Neural progenitor cell (in vitro differentiated cells): ENCODE measurements at places on chromosomes 7 and 10.

- DNase-seq: no peak
Measured at GRCh38 chr7:29642494-29643155, 79.0 kb downstream of the PRR15 start.

DNA sequence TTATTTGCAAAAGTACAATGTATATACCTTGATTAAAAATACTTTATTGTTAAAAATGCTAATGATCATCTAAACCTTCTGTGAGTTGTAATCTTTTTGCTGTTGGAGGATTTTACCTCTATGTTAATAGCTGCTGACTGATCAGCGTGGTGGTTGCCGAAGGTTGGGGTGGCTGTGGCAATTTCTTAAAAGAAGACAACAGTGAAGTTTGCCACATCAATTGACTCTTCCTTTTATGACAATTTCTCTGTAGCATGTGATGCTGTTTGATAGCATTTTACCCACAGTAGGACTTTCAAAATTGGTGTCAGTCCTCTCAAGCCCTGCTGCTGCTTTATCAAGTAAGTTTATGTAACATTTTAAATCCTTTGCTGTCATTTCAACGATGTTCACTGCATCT lies 16.9 kb upstream of the ENTPD1 start:
- no peak for DNase-seq

DNA sequence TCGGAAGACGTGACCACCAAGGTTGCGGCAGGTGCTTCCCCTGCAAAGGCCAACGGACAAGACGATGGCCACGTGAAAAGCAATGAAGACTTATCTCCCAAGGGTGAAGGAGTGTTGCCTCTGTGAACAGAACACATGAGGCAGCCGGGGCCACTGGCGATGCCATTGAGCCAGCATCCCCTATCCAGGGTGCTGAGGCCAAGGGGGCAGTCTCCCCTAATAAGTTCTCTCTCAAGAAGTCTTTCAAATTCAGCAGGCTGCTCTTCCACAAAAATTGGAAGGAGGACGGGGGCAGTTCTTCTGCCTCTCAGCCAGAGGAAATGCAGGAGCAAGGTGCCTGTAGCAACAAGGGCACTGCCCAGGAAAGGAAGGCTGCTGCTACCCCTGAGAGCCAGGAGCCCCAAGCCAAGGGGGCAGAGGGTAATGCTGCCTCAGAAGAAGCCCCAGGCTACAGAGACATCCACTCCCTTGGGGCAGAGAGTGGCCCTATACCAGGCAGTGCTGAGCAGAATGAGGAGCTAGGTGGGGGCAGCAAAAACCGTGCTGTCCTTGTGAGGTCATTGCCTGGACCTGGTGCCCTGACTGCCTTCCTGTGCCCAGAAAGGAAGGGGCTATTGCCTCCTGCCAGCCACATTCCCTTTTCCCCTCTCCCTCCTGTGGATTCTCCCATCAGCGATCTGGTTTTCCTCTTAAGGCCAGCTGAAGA lies 17.3 kb downstream of the NT5C2 start:
- DNase-seq: no peak

DNA sequence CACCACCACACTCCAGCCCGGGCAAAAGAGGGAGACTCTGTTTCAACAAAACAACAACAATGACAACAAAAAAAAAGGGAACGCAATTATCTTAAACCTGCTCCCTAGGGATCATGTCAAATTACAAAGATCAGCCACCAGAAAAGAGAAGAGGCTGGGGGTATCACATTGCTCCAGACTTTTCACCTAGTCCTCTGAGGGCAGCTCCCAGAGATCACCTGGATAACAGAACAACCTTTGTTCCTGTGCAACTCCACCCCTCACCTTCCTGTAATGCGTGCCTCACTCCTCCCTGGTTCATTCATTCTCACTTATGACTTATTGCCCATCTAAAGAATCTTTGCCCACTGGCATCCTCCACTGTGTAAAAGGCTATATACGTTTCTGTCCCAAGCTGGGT lies 31.8 kb downstream of the SVOPL start:
- no peak for DNase-seq
